A172 (cell line): ENCODE measurements at places on chromosomes 3 and 15. TPM values are rescaled to one million over a fixed set of nuclear protein-coding genes. Genes with fewer than 3 reads are reported as not detected.

GRCh38 chr3:63990204-63990603, 33.1 kb downstream of the PSMD6 start:
- DNase-seq, result no peak

GRCh38 chr3:54299169-54299935, 177.0 kb downstream of the CACNA2D3 start:
- no peak for DNase-seq

- DNase-seq, result peak; percentile 100
Measured at GRCh38 chr3:36993326-36994283, at the start of gene MLH1. Gene MLH1 (plus strand): TSS chr3:36993518. CDS start chr3:36993548, 30 bp downstream.

GRCh38 chr15:88256279-88257230, at the start of gene NTRK3:
Gene NTRK3 (minus strand): TSS chr15:88256739. CDS start chr15:88256153, 586 bp downstream.
- no peak for DNase-seq

Gene LIPH
- total RNA-seq, result 0.52 and 0.86 TPM in 2 replicates

GRCh38 chr15:69086427-69087204, 72.1 kb downstream of the NOX5 start:
- no peak for DNase-seq
